NCI-H2107 (cell line): ENCODE measurements at places on chromosomes 4 and X.

DNA sequence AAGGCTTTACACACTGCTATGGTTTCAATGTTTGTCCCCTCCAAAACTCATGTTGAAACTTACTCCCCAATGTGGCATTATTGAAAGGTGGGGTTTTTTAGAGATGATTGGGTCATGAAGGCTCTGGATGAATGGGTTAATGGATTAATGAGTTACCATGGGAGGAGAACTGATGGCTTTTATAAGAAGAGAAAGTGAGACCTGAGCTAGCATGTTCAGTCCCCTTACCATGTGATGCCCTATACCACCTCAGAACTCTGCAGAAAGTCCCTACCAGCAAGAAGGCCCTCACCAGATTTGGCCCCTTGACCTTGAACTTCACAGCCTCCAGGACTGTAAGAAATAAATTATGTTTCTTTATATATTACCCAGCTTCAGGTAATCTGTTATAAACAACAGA, 68.9 kb upstream of the CAPN6 start:
- no peak for DNase-seq

DNA sequence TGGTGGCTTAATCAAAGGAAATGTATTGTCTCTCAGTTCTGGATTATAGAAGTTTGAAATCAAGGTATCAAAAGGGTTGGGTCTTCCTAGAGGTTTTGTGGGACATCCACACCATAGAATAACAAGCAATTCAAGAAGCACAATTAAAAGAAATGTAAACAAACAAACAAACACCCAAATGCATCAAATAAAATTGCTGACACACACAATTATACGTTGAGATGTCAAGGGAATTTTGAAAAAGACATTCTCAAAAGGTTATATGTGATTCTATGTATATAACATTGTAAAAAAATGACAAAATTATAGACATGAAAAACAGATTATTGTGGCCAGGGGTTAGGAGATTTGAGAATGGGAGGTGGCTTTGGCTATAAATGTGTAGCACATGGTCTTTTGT, 250.7 kb upstream of the AGA start:
- DNase-seq = no peak

DNA sequence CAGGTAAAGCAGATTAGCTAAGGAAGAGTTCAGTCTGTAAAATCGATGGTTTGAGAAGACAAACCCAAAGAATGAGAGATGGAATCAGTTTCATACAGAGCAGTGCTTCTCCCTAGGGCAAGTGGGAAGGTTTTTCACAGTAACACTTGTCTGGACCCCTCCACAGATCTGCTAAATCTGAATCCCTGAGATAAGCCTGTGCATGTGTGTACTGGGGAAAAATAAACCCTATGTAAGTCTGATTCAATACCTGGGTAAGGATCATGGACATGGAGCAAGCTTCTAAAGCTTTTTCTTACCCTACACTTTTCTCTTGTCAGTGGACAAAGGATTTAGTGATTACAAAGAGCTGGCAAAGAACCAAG, 13.6 kb downstream of the ELOVL6 start:
- no peak for DNase-seq

GRCh38 chrX:132652871-132653270, 164.0 kb upstream of the MBNL3 start:
- DNase-seq = no peak

DNA sequence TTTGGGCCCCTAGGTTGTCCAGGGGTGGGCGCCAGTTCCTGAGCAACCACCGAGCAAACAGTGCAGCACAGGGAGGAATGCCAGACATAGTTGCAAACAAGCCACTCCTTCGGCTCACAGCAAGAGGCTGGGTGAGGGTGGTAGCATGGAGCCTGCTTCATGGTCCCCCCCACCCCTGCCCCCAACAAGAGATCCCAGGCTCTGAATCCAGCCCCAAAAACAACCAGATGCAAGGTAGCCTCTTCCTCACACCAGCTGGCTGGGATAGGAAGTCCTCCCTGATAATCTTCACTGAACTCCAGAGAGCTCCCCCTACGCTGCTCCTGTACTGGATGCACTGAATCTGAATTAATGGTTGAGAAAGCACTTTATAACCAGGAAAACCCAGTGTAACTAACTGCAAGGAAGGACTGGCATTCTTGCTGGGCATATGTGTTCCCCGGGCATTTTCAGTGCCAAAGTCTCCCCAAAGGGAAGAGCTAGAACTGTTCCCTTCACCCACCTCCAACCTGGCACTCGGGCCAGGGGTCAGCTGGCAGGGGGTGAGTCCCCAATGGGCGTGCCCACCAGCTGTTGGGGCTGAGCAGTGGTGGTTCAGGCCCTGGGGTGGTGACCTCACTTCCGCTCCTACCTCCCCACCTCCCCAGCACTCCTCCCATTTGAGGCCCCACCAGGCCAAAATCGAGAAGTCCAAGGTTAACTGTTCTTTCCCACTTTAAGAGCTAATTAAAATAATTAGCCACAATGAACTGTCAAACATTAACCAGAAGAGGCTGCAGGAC, 1.5 kb downstream of the ELF4 start:
- DNase-seq = no peak
